ENCODE measurements at places on chromosomes 16 and 17. TPM values are rescaled to one million over a fixed set of nuclear protein-coding genes. Genes with fewer than 3 reads are reported as not detected.

CORO6 gene
- total RNA-seq, result 21.3 TPM

DNA sequence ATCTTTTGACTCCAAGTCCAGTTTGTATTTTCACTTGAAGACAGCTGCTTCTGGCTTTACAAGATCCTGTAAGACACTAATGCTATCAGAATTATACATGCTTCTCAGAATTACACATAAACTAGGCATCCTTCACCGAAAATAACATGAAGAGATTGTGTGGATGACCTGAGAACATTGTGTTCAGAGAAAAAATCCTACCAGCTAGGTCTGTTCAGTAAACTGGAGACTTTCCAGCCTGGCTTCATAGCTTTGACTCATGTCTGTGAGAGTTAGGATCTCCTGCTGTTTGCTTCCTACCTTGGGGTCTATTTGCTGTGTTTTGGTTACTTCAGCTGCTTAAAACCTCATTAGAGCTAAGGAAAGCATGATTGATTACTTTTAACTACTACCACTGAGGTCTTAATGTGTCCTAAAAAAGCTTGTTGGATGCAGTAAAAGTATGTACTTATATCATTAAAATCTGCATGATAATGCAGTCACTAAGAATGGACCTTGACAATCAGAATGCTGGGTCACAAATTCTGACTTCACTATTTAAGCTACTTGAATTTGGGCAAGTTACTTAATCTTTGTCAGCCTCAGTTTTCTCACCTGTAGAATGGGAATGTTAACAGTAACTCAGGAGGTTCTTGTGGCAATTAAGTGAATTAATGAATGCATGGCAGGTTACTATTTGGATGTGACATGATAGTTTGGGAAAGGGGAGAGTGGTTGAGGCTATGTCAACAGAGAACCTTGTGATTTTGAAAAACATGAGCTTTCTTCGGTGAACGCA is 8.0 kb upstream of the MYH13 start:
- DNase-seq, result no peak
- no peak overlapping the region for H3K27ac ChIP-seq
- no peak overlapping the region for H3K4me3 ChIP-seq
- no peaks in the 10 kb centered on the region for H3K36me3 ChIP-seq
- no peaks in the 10 kb centered on the region for H3K27me3 ChIP-seq
- no peaks in the 10 kb centered on the region for H3K4me1 ChIP-seq

DNA sequence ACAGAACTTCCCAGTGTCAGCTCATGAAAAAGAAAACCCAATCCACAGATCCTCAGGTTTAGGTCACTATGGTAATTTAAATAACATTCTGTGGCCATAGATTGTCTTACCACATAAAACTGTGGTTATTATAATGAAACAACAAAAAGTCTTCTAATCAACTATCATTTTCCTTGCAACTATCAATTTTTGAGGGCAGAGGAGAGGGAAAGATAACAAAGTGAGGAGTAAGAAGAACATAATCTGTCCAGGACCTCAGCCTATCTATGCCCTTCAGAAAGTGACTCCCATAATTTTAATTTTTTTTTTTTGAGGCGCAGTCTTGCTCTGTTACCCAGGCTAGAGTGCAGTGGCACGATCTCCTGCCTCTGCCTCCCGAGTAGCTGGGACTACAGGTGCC is 4.0 kb upstream of the GGNBP2 start:
- H3K4me3 ChIP-seq, result no peak overlapping the region
- no peaks in the 10 kb centered on the region for H3K27me3 ChIP-seq
- peaks cover 3% of the 10 kb centered on the region for H3K4me1 ChIP-seq
- H3K27ac ChIP-seq, result no peak overlapping the region
- DNase-seq, result no peak

DNA sequence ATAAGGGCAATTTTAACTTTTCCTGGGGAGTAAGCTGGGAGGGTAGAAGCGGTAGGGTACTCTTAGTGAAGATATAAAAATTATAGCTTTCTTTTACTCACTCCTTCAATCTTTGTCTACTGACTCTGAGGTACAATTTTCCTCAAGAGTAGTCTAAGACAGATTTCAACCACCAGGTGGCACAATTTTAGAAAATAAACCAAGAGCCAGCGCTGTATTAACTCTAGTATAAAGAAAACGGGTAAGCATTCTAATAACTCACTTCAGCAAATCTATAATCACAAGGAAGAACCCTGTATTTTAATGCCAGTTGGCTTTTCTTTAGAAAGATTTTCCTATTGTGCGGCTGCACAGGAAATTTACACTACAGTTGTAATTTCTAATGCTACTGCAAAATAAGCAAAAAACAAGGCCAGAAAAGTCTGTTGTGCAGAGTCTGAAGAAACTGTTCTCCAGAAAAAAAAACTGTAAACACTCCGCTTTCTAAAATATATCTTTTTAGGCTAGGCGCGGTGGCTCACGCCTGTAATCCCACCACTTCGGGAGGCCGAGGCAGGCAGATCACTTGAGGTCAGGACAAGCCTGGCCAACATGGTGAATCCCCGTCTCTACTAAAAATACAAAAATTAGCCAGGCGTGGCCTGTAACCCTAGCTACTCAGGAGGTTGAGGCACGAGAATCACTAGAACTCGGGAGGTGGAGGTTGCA is 1.9 kb downstream of the CMC2 start:
- H3K4me3 ChIP-seq, result peak overlapping the region; percentile 42
- H3K27me3 ChIP-seq, result no peaks in the 10 kb centered on the region
- DNase-seq, result no peak
- H3K27ac ChIP-seq, result peak overlapping the region; percentile 40

- H3K4me3 ChIP-seq, result peak overlapping the region; percentile 20
- H3K27me3 ChIP-seq, result no peaks in the 10 kb centered on the region
- peak; percentile 93 for DNase-seq
Observed at GRCh38 chr17:81049973-81050551, 15.1 kb downstream of the BAIAP2 start.

- H3K27me3 ChIP-seq, result no peaks in the 10 kb centered on the region
- no peak overlapping the region for H3K4me3 ChIP-seq
- no peak overlapping the region for H3K27ac ChIP-seq
- no peaks in the 10 kb centered on the region for H3K36me3 ChIP-seq
- no peak for DNase-seq
- peaks cover 3% of the 10 kb centered on the region for H3K4me1 ChIP-seq
Observed at GRCh38 chr16:89344846-89345611, 127.5 kb downstream of the ZNF778 start.

FBXL20 gene
- total RNA-seq, result 25.3 TPM

RAB40B gene
- total RNA-seq, result 8.8 TPM

SULT1A3 gene
- total RNA-seq, result 12.3 TPM

APOBR gene
- 0.66 TPM for total RNA-seq

DNA sequence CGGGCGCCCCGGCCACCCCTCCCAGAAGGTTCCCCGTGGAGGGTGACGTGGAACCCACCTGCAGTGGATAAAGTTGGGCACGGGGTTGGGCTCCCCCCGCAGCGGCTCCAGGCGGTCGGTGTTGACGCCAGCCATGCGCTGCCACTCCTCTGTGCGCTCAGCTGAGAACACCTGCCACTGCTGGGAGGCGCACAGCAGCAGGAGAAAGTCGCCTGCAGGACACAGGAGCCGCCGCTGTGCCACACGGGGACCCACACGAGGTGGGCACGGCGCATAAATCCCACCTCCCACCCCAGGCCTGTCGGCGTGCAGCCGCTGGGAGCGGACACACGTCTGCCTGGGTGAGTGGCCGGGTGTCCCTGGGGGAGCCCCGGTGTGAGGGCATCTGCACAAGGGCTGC is 20.7 kb downstream of the CTU2 start:
- no peaks in the 10 kb centered on the region for H3K4me1 ChIP-seq
- H3K36me3 ChIP-seq, result no peaks in the 10 kb centered on the region
- no peak overlapping the region for H3K27ac ChIP-seq
- no peaks in the 10 kb centered on the region for H3K27me3 ChIP-seq

RASL10B gene
- 11.1 TPM for total RNA-seq

DNA sequence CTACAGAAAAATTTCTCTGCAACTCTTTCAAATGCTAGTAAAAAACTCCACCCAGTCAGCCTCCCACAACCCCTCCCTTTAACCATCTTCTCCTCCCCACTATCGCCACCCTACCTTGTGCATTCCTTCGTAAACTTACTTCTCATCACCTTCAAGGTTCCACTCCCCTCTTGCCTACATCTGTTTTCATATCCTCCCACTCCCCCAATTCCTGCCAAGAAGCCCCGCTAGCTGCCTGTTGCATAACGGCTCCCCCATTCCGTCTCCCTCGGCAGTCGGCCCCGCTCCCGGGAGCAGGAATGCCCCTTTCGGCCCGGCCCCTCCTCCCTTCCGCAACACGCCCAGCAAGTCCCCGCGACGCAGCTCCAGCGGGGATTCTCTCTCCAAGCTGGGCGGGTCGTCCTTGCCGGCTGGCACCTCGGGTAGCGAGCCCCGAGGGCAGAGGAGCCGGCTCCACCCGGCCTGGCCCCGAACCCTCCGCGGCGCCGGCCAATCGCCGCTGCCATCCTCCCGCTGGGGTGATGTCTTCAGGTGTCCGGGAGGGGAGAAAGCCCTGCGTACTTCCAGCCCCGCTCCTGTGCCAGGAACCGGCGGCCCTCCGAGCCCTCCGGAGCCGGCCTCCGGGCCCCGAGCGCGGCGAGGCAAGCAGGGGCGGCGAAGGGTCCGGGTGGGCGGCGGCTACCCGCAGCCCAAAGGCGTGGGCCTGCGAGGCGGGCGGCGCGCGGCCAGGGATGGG is 1.5 kb downstream of the PHLPP2 start:
- no peaks in the 10 kb centered on the region for H3K36me3 ChIP-seq
- peak overlapping the region; percentile 97 for H3K27ac ChIP-seq
- no peaks in the 10 kb centered on the region for H3K4me1 ChIP-seq

DNA sequence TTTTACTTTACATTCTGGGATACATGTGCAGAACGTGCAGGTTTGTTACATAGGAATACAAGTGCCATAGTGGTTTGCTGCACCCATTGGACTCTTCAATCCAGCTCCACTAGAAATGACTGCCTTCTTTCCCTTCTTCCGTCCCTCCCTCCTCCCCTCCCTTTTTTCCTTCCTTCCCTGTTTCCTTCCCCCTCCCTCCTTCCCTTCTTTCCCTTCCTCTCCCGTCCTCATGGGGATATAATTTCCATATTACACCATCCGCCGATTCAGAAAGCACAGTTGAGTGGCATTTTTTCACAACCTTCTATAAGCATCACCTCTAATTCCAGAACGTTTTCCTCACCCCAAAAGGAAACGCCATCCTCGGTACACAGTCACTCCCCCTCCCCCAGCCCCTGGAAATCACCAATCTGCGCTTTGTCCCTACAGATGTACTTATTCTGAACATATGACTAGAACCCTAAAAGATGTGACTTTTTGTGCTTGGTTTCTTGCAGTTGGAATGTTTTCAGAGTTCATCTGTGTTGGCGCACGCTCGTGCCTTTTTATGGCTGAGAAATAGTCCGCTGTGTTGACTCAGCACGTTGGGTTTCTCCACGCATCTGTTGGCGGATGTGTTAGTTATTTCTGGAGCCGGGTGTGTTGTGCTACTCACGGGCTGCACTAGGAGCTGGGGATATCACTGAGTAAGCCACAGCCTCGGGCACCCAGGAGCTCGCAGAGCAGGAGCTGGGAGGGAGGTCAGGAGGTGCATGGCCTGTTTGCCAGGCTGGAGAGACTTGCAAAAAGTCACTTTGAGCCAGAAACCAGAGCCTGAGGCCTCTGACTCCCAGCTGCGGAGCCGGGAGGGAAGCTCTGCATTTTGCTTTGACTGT is 336.4 kb downstream of the SEC14L1 start:
- H3K27ac ChIP-seq, result peak overlapping the region; percentile 85
- H3K36me3 ChIP-seq, result peaks cover 1% of the 10 kb centered on the region
- H3K4me3 ChIP-seq, result peak overlapping the region; percentile 39

GRCh38 chr17:83031321-83031945 is 48.0 kb upstream of the METRNL start:
- H3K27me3 ChIP-seq, result no peaks in the 10 kb centered on the region
- no peaks in the 10 kb centered on the region for H3K36me3 ChIP-seq
- H3K4me3 ChIP-seq, result no peak overlapping the region
- H3K4me1 ChIP-seq, result no peaks in the 10 kb centered on the region
- no peak overlapping the region for H3K27ac ChIP-seq
- no peak for DNase-seq

DNA sequence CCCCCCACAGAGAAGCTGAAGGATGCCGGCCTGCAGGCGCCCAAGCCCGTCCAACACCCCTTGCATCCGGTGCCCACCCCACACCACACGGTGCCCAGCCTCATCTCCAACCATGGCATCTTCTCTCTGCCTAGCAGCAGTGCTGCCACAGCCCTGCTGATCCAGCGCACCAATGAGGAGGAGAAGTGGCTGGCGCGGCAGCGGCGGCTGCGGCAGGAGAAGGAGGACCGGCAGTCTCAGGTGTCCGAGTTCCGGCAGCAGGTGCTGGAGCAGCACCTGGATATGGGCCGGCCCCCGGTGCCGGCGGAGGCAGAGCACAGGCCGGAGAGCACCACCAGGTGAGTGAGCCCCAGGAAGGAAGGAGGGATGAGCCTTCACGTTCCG is 31.5 kb downstream of the GINS2 start:
- no peak for DNase-seq
- no peaks in the 10 kb centered on the region for H3K27me3 ChIP-seq
- peaks cover 3% of the 10 kb centered on the region for H3K4me1 ChIP-seq
- H3K27ac ChIP-seq, result no peak overlapping the region
